ENCODE measurements at places on chromosomes 6 and 20.
A peak's percentile ranks its signal among the peaks of the same experiment; 100 is the strongest.

GRCh38 chr6:158496700-158497099 is 63.2 kb upstream of the TMEM181 start:
- DNase-seq = no peak

DNA sequence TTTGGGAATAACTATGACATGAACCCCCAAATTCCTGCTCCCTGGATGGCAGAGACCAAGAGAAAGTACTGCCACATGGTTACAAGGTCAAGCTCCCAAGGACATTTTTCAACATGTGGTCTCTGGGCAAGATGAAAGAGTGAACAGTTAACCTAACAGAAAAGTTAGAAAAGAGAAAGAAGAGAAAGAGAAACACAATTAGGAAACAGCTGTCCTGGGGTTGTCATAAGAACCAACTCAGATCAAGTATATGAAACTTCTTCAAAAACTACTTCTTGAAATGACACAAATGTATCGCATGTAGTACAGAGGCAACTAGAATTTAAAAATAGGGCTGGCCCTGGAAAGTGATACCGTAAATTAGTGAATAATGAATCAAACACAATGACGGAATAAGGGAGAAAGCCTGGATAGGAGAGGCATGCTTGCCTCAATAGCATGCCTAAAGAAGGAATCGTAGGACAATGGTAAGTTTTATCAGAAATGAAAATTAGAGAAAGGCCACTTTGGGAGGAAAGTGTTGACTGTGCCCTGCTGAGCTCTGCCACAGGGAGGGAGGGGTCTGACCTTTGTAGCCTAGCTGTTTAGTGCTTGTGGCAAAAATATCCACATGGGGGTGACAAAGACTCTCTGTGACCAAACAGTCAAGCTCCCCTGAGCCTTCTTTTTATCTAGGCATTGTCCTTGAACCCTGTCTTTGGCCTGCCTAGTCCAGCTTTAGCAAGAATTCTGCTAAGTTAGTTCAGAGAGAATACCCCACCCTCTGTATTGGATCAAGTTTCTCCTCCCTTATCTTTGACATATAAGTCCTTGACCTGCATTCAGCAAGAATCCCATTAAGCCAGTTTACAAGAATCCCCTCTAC is 4.3 kb upstream of the DCBLD1 start:
- DNase-seq = no peak

GRCh38 chr6:74853991-74854390 is 351.9 kb downstream of the COL12A1 start:
- no peak for DNase-seq

DNA sequence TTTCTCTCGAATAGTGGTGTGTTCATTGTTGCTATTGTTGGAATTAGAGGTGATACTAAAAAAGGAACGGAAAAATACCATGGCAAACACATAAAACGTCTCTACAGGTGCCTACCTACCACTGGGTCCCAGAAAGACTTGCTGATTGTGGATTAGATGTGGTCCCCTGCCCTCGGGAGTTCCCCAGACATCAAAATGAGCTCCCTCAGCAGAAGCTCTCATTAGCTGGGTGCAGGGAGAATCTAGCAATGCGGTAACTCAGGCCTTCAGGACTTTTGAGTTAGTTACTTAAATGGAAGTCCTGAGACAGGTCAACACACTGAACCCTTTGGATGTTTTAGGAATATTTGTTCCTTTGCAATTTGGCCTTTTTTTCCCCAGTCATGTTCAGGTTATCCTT is 6.1 kb downstream of the IRF4 start:
- DNase-seq = no peak

DNA sequence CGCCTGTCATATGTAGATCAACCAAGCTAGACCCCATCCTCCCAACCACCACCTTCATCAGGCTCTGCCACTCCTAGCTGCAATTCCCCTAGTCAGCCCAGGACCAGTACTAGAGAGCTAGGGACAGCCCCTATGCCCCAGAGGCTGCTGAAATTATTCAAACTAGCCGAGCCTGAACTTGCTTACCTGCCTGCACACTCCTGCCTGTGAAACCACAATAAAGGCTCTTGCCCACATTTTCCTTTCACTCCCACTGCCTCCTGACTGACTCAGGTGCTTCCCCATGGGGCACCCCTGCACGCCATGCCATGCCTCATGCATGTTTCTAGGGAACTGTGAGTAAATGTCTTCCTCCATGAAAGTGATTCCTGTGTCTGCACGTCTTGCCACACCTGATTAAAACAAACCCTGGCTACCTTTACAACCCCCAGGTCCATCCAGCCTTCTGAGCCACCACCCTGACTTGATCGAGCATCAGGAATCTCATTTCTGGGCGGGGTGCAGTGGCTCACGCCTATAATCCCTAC is 66.5 kb upstream of the IER3 start:
- DNase-seq = no peak

DNA sequence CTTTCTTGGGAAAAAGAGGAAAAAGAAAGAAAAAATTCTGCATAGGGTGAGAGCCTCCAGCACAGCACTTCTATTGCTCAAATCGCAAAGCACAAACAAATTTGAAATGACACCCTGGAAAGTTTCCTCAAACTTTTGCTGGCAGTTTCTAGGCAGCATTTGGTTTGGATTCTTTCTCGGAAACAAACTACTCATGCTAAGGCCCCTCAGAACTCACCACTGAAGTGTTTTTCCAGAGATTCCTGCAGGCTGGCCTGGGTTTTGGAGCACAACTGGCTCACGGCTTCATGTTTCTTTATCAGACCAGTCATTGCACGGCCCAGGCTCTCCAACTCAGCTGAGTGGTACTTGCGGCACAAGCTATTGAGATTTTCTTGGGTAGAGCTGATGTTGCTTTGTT is 237.8 kb downstream of the SYNE1 start:
- DNase-seq = peak; percentile 75

DNA sequence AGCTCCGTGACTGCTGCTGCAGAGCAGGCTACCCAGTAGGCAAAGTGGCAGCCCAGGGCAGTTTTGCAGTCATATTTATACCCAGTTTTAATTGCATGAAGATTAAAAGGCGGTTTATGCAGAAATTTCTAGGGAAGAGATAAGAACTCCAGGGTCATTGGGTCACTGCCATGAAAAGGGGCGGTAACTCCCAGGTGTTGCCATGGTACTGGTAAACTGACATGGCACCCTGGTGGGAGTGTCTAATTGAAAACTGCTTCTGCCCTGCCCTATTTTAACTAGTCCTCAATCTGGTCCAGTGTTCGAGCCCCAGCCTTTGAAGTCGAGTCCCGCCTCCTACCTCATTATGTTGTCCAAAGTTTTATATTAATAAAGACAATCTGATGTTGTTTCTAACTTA is 75.0 kb upstream of the FUCA2 start:
- no peak for DNase-seq

- peak; percentile 20 for DNase-seq
These were observed 1.3 kb downstream of the OVOL2 start for GRCh38 chr20:18056174-18057100.

Measured in right hindlimb (tissue), 1 donor.